ENCODE measurements at places on chromosomes 16 and 17.
A peak's percentile ranks its signal among the peaks of the same experiment; 100 is the strongest.

DNA sequence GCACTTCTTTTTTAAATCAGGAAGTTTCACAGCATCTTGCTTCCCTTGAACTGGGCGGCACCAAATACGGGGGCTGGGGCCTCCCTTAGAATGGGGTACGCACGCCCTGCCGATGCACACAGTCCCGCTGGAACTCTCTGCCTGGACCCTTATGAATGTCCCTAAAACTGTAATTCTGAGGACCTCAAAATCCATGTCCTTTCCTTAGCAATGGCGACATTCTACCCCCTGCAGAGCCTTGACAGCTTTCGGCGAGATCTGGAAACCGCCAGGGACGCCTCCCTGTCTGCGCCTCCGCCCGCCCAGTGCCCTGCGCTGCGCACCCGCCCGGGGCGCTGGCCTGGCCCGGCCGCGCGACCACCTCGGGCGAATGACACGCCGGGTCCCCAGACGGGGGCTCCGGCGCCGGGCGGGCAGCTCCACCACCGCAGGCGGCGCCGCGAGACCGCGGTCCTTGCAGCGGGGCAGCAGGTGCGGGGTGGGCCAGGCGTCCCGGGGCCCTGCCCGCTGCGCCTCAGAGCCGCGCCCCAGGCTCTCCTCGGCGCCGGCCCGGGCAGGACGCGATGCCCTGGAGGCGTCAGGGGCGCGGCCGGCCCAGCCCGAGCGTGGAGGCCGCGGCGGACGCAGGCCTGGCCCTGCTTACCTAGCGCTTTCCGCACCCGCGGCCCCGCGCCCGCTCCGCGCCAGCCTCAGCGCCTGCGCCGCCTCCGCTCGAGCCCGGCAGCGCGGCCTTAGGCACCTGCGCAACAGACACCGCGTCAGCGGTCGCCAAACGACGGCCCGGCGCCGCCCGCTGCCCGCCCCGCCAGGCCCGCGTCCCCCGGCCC, 548 bp downstream of the HAGH start:
- peak; percentile 75 for DNase-seq

GRCh38 chr17:29588562-29589411, 661 bp downstream of the GIT1 start:
- DNase-seq = peak; percentile 54

DNA sequence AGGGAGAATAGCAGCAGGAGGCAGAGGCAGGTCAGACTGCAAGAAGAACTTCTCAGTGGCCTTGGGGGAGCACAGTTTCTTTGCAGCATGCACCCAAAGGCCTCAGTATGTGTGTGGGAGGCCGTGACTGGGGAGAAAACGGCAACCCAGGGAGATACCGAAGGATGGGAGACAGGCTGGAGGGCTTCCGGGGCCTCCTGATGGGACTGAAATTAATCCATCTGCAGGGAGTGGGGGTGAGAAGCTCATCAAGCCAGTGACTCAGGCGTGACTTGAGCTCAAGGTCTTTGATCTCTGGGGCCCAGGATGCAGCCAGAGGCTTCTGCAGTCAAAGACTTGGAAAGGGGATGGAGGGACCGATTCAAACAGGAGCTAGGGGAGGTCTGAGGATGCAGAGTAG, 5.1 kb upstream of the C17orf113 start:
- no peak for DNase-seq

- DNase-seq = no peak
These were observed 92.9 kb upstream of the DNAH17 start for GRCh38 chr17:78669975-78670518.

DNA sequence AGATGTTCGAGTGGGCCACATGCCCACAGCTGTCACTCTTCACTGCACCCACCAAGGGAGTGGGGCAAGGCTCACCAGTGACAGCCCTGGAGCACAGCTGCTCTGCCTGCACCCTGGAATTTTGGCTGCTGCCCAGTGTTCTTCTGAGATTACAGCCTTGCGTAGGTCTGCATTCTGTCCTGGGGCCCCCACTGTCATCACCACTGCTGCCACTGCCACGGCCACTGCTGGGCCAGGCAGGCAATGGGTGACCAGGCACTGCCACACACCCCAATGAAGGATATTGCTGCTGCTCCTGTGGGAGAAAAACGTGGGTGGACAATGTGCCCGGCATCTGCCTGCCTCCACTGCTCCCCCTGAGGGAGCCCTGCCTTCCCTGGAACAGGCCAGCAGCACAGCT, 1717.0 kb downstream of the TP53TG3F start:
- no peak for DNase-seq

DNA sequence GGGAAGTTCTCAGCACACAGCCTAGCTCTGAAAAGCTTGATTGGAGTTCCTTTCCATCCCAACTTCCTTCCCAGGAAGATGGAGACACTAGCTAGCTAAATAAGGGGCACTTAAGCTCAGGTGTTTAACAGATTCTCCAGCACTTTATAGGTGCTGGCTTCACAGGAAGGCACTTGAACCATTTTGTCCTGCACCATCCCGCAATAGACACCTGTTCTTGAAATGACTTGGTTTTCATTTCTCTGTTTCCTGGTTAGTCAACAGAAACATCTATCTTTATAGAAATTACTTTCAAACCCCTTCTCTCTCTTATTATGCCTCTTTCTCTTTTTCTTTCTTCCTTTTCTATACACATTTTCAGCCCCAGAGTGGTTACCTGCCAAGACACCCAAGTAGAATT, 409.9 kb upstream of the ZFHX3 start:
- DNase-seq = no peak

Data from NCI-H345 (cell line).